ENCODE measurements at places on chromosomes 1 and 21.

- DNase-seq = peak; percentile 91
Observed at GRCh38 chr1:16013220-16013907, 4.5 kb downstream of the HSPB7 start.

GRCh38 chr21:35382696-35383095, 333.6 kb upstream of the RUNX1 start:
- DNase-seq = no peak

DNA sequence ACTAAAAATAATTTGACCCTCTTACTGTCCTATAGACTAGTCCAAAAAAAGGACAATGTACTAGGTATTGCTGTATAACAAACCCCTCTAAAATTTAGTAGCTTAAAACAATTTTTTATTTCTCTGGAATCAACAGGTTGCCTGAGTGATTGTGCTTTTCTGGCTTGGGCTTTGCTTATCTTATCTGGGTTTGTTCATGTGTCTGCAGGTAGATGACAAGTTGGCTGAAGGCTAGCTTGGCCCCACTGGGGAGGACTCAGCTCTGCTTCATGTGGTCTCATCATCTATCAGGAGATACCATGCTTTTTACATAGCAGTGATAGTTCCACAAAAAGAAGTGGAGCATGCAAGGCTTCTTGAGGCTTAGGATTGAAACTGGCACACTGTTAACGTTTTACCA, 114.2 kb downstream of the MAN1A2 start:
- no peak for DNase-seq

GRCh38 chr1:198865319-198865718, 226.5 kb downstream of the PTPRC start:
- no peak for DNase-seq

DNA sequence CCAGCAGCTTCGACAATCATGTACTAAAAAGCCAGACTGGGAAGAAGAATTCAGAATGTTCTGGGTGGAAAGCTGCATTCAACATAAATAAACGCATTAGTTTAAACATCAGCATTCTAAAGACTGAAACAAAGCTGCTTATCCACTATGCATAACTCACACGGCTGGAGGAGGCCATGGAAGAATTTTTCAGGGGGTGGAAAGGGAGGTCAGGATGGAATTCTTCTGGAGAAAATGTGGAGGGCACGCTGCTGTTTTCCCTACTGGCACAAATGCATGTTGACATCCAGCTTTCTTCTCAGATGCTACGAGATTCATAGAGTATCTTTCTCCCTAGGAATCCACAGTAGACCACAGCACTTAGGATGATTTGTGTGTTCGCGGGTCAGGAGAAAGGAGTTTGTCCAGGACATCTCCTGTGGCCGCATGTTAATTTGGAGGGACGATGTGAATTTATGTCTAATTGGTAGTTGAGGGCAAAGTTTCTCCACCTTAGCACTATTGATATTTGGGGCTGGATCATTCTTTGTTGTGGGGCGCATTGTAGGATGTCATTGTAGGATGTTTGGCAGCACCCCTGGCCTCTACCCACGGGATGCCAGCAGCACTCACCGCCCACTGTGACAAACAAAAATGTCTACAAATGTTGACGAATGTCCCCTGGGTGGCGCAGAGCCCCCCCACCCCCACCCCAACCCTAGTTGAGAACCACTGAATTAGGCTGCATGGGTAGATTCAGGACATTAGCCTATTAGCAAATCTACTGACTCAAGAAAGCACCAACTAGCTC, 86.5 kb upstream of the KAZN start:
- peak; percentile 58 for DNase-seq
